ENCODE measurements at places on chromosomes 6 and 20.
A peak's percentile ranks its signal among the peaks of the same experiment; 100 is the strongest.

DNA sequence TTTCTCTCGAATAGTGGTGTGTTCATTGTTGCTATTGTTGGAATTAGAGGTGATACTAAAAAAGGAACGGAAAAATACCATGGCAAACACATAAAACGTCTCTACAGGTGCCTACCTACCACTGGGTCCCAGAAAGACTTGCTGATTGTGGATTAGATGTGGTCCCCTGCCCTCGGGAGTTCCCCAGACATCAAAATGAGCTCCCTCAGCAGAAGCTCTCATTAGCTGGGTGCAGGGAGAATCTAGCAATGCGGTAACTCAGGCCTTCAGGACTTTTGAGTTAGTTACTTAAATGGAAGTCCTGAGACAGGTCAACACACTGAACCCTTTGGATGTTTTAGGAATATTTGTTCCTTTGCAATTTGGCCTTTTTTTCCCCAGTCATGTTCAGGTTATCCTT lies 6.1 kb downstream of the IRF4 start:
- DNase-seq, result no peak

DNA sequence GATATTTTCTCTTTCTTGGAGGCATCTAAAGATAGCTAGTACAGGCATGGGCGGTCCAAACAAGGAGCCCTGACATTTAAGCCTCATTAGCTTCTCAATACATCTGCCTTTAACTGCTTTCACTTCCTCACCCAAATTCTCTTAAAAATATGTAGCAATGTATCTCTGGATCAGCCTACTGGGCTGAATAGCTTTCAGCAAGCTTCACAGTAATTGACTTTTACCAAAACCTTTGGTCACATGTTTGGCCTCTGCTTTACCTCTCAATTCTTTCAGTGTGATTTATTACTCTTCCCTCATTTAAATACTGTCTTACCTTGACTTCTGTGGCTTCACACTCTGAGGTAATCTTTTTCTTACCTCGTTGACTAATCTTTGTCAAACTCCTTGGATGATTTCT lies 1618.1 kb downstream of the GRIK2 start:
- DNase-seq, result no peak

DNA sequence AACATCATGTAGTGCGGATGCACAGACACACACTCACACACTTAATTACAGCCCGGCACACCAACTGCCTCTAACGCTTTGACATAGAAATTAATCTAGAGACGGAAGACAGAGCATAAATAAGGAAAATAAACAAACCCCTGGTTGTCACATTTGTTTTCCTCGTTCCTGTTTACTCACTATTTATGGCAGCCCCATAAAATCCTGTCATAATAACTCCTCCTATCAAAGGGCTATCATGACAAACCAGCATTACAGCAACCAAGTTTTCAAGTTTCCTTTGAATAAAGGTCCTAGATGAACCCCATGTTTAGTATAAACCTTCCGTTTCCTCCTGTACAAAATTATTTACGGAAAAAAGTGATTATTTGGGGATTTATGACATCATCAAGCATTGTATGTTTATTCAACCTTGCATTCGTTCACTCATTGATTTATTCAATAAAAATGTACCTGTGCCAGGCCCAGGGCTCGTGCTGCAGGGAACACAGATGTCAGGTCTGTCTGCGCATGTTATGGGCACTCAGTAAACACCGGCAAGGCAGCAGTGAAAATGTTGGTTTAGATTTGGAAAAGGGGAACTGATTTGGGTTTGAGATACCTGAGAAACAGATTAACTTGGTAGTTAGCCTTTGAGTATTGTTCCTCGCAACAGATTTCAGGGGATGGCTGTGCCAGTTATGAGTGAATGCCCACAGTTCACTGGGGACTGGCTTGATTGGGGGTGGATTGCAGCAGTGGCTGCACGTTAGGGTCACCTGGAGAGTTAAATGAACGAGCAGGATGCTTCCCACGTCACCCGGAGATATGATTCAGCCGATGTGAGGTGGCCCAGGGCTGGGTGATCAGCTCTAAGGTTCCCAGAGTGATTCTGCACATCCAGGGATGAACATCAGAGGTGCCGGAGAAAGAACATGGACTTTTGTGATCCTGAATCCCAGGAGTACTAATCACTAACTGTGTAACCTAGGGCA lies 295.3 kb upstream of the FOXQ1 start:
- no peak for DNase-seq

- peak; percentile 79 for DNase-seq
These were observed 2.0 kb downstream of the FOXC1 start for GRCh38 chr6:1611572-1612298.

GRCh38 chr6:34170346-34170745 lies 24.5 kb upstream of the GRM4 start:
- DNase-seq, result no peak

- DNase-seq, result no peak
These were observed 200.5 kb upstream of the HSF2 start for GRCh38 chr6:122198922-122199321.

GRCh38 chr6:26613201-26613600 lies 16.4 kb downstream of the ABT1 start:
- no peak for DNase-seq

DNA sequence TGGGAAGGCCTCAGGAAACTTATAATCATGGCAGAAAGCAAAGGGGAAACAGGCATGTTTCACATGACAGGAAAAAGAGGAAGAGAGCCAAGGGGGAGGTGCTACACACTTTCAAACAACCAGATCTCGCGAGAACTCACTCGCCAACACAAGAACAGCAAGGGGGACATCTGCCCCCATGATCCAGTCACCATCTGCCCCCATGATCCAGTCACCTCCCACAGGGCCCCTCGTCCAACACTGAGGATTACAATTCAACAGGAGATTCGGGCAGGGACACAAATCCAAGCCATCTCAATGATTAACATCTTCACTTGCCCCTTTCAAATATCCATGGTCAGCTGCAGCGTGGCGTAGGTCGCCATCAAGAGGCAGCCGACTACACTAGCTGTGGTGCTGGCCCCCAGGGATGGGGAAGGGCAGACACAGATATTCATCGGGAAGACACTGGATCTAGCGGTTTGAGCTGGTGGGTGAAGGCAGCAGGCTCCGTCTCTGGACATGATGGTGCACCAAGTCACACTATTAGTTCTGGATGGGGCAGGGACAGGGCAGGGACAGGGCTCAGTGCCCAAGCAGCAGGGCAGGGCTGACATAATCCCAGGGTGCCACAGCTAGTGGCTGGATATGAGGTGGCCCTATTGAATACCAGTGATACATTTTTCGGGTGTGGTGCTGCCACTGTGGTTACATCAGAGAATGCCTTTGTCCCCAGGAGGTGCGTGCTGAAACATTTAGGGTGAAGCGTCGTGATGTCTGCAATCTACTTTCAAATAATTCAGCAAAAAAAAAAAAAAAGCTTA lies 31.6 kb downstream of the TUBB2B start:
- DNase-seq, result no peak

DNA sequence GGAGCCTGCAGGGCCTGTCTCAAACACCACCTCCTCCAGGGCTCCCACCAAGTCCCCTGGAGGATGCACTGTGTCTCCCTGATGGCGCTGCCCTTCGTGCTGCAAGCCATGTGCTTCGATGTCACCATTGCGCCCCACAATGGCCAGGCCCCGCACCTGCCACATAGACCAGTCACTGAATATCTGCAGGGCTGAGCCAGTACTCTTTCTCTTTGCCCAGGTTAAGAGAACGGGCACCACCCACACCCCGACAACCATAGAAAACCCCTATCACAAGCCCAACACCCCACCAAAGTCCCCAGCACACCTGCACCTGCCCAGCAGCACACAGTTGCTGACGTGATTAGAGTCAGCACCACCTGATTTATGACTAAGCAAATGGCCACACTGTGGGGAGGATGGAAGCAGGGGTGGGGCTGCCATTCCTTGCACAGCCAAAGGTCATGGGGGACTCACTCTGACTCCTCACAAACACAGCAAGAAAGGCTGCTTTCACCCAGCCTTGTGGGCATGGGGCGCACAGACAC lies 104.3 kb downstream of the SLC23A2 start:
- DNase-seq, result no peak

DNA sequence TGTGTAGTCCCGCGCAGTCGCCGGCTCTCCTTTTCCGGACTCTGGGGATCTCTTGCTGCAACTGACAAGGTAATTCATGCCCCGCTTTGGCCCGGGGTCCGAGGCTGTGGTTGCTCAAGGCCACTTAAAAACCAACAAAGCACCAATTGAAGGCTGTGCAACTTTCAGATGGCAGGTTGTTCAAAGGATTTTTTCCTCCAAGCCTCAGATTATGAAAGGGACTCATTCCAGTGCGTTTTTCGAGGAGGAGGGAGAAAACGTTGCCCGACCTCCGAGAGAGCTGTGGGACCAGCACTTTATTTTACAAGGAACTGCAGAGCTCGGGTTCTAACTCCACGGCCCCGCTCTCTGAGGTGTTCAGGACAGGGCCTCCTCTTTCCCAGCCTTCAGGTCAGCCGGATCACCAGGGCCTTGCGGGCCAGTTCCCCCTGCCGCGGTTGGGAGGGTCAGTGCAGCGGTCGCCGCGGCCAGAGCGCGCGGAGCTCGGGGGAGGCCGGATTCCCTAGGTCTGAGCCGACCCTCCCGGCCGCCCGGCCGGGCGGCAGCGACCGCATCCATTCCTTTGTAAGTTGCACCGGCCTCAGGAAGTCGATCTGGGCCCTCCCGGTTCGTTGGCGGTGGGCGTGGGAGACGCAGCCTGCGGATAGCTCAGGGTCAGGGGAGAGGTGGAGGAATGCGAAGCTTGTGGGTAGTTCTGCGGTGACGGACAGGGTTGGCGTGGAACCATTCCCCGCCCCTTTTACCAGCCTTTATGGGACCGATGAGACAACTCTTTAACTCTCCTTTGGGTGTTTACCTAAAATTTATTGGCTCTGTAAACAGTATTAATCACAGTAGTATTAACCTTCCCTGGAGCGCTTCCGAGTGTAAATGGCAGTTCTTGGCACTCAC lies 1.6 kb downstream of the UTRN start:
- peak; percentile 89 for DNase-seq

DNA sequence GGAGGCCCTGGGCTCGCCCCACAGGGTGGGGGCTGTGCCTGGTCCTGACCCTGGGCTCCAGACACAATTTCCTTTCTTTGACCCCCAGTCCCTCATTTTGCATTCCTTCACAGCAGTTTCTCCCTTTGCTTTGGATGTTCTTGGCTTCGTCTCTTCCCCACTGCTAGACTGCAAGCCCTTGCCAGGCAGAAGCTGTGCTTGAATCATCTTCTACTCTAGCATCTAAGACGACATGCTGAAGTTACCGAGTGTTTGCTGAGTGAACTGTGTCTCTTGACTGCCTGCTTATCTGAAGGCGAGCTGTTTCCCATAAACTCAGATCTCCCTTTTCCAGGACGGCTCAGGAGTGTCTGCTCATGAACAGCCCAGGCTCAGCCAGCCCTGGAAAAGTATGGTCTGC lies 14.3 kb upstream of the SYNDIG1 start:
- no peak for DNase-seq

GRCh38 chr20:52971498-52972189 lies 514 bp upstream of the TSHZ2 start:
- DNase-seq, result no peak

DNA sequence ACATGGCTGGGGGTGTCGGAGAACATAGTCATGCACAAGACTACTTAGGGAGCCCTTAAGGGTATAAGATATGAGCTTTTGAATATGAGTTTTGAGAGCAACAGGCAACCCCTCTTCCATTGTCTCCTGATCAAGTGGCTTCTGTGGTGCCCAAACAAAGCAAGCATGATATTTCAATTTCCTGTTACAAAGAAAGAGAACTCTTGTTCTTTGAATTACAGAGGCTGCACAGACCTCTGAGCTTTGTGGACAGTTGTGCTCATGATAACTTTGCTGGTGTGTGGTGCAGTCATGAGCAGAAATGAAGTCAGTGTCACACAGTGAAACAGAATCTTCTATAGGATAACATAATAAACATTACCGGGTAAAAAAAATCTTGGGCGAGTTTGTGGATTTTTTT lies 66.8 kb upstream of the THEMIS start:
- no peak for DNase-seq

- DNase-seq, result peak; percentile 57
These were observed 11.2 kb downstream of the GNAS-AS1 start for GRCh38 chr20:58839474-58839874.

DNA sequence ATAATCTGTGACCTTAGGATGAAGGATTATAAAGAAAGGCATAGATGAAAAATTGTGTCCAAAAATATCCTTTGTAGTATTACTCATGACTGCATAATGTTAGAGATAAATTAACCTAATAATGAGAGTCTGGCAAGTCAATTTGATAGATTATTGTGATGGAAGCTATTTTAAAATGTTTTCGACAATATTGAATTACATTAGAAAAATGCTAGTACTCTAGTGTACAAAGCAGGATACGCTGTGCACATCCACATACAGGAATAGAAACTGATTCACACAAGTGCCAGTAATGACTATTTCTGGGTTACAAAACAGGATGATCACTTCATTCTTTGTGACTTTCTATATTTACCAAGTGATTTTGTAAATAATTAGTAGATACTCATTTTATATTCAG lies 3.3 kb downstream of the SLC17A2 start:
- no peak for DNase-seq

DNA sequence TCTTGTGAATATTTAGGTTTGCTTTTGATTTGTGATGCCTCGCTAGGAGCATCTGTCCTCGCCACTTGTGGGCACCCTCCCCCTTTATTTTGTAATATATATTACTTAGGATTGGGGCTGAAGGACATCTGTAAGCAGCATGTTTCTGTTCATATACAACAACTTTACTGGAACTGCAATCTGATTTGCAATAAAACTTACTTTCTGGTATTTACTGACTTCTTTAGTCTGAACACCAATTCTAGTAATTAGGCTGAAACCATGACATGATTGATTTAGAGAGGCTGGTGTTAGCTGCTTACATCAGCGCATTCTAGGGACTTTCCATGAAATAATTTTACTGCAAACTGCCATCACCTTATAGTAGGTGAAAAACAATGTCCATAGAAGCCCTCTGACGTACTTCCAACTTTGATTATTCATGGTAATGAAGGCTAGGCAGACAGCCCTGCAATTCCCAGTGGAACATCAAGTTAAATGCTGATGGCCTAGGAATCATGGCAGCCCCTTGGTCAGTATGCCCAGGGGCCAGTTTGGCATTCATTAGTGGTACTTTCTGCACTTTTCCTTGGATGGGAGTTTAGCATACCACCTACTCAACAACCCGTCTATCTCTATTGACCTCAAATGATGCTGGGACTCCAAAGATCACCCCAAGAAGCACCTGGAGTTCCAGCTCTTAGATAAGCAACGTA lies 132.9 kb upstream of the MCHR2 start:
- no peak for DNase-seq

DNA sequence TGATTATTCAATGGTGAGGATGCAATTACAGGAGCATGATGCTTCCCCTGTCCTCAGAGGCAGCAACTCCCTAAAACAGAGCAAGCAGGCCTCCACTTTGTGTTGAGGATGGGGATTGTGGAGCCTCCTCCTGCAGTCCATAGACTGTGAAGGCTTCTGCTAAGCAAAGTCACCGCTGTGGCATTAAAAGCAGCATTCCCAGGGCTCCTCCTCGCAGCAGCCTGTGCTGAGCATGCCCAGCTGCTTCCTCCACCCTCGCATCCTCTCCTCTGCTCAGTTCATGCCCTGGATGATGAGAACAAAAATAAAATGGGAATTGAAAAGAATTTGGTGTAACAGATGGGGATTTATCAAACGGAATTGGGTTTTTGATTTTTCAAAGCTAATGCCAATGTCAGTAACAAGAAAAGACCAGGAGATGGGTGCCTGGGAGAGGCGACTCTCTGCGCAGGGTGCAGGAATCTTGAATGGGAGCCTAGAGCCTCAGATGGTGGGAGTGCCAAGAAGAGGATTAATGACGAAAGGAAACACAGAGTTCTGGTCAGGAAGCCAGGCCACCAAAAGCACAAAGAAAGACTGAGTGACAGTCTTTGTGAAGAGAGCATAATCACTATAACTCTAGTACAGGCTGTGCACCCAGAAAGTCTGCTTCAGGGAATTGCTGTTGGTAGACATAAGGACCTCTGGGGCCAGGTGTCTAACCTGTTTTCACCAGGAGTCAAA lies 347.6 kb downstream of the TPBG start:
- DNase-seq, result no peak
